ENCODE measurements at places on chromosomes 3 and 15.

GRCh38 chr15:42502477-42502876 lies 7.0 kb downstream of the SNAP23 start:
- no peak for DNase-seq

DNA sequence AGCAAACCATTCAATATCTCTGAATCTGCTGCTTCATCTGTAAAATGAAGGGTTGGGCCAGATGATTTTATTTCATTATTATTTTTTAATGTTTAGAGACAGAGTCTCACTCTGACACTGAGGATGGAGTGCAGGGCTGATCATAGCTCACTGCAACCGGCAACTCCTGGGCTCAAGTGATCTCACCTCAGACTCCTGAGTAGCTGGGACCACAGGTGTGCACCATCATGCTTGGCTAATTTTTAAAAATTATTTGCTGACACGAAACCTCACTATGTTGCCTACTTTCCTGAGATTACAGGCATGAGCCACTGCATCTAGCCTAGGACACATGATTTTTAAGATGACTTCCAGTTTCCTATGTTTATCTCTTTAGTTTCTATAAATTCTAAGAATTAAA lies 105.8 kb downstream of the P3H2 start:
- no peak for DNase-seq

DNA sequence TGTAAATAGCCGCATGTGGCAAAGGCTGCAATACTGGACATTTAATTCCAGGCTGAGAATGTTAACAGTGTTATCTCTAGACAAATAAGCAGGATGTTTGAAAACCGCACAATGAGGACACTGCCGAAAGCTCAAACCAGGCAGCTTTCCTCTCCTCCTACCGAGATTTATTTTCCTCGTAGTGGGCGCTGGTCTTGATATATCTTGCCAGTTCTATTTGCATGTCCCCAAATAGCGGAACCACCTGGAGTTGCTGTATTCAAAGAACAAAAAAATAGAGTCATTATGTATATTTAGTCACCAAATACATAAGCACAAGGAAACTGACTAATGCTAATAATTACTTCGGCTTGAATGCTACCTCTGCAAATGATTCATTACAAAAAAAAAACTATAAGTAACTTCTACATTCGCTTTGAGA lies 46.5 kb downstream of the CYFIP1 start:
- DNase-seq: no peak

DNA sequence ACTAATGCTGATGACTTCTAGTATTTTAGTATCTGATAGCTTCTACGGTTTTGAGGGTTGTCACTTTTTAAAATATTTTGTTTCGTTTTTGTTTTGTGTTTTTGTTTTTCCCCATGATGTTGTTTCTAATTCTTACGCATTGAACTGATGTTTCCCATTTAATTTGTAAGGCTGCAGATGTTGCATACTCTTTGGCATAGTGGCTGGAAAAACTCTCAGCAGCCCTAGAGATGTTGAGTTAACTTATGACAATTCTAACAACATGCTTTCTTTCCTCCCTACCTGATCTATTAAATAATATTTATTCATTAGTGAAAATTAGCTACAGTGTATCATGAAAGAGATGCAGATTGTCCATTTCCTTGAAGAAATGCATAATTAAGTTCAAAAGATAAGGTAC lies 559.3 kb upstream of the GRM7 start:
- DNase-seq: no peak

- no peak for DNase-seq
Observed at GRCh38 chr3:57436195-57436761, 107.9 kb downstream of the DNAH12 start.

DNA sequence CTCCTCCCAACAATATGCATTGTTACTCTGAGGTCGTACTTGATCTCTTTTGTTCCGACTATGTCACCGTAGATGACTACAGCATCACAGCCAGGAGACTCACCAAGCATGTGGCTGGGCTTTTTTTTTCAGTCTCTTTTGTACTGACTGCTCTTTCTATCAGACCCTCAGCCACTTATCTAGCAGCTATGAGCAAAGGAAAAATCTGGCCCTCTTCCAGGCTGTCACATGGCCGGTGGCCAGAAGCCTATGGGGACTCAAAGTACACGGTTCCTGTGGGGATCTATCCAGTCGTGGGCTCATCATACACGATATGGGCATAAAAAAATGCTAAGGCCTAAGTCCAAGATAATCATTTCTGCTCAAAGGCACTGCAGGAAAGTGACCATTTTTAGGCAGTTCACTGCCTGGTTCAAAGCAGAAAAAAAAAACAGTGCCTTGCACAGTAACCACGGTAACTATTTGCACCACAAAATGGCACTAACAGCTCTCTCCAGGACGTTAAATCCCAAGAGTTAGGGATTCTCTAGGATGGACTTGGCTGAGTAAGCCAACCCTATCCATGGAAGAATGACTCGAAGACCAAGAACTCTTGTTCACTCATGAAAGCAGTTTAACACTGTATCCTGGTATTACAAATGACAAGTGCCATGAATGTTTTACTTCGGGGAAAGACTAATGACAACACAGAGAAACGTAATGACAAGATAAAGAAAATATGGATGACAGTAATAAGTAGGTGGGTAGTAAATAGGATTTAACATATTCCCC lies 50.3 kb downstream of the SHQ1 start:
- DNase-seq: no peak

- no peak for DNase-seq
Observed at GRCh38 chr15:100115066-100115710, 226.6 kb downstream of the ADAMTS17 start.

GRCh38 chr3:176692199-176692965 lies 504.9 kb downstream of the TBL1XR1 start:
- DNase-seq: no peak

GRCh38 chr15:65328506-65329287 lies 24.2 kb downstream of the RNU5B-1 start:
- no peak for DNase-seq

- DNase-seq: no peak
Observed at GRCh38 chr3:117786349-117786748, 1076.8 kb downstream of the TUSC7 start.

GRCh38 chr3:22475665-22476240 lies 724.7 kb upstream of the ZNF385D start:
- no peak for DNase-seq

- DNase-seq: no peak
Observed at GRCh38 chr15:99433026-99433756, 132.6 kb upstream of the MEF2A start.

DNA sequence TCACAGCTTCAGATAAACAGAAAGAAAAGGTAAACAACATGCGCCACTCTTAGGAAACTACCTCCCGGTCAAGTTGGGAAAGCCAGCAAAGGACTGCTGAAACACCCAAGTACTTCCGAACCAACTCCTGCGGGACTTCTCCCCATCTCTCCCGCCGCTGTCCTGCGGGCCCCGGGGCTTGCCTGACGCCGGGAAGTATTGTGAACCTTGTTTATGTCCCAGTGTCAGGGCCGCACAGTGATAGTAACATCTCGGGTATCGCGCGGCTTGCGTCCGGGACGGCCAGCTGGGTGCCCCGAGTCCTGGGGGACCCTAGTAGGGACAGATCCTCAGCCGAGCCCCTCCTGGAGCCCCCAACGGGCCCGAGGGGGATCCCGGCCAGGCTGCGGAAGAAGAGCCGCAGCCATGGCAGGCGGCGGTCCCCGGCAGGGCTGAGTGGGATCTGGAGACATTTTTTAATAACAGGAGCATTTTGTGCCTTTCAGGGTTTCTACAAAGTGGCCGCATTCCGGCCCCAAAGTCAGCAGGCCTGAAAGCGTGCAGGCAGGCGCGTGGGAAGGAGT lies 756 bp downstream of the CLPX start:
- DNase-seq: no peak

GRCh38 chr15:78207641-78208340 lies 26.6 kb downstream of the ACSBG1 start:
- DNase-seq: no peak

GRCh38 chr3:50068134-50068533 lies 20.6 kb upstream of the RBM5 start:
- DNase-seq: no peak

DNA sequence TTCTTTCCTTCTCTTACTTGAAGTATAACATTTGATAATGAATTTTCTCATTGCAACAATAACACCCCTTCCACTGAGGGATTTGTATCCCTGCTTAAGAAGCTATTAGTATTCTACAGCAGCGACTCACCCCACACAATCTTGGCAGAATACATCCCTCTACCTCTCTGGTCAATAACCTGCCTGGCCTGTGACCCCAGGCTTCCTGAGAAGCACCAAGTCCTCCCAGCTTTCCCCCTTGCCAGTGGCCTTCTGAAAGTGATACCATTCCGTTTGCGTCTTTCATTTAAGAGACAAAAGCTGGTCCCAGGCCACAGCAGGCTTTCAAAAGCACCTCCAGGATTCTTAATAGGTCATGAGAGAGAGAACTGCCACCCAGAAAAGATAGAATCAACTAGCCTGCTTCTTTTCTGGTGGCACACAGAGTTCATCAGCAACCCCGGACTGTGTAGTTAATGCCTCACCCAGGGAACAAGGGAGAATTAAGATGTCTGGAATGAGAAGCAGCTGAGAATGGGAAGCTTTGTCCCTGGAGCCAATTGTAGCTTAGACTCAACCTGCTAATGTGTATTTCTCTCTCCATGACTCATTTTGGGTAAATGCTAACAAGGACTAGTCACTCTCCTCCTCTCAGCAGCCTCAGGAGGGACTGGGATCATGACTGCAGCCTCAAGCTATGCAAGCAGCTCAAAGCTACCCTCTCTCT lies 101.0 kb upstream of the CPNE4 start:
- DNase-seq: no peak

DNA sequence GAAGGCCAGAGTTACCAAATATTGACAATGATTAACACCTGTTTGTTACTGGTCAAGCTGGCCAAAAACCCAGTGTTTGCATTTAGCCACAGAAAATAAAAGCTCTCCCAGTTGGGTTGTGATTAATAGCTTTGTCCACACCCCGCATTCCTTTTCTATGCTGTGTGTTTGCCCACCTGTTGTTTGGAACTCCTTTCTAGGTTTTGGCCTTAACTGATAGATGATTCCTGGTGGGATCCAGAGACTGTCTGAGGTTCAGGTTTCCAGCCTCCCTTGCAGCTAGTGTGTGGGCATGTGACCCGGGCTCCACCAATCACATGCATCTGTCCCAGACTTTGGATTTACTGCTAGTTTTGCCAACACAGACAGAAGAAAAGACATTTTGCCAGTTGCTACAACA lies 83.8 kb downstream of the PTPRG start:
- no peak for DNase-seq

GRCh38 chr15:67792250-67792942 lies 32.9 kb upstream of the SKOR1 start:
- DNase-seq: no peak

DNA sequence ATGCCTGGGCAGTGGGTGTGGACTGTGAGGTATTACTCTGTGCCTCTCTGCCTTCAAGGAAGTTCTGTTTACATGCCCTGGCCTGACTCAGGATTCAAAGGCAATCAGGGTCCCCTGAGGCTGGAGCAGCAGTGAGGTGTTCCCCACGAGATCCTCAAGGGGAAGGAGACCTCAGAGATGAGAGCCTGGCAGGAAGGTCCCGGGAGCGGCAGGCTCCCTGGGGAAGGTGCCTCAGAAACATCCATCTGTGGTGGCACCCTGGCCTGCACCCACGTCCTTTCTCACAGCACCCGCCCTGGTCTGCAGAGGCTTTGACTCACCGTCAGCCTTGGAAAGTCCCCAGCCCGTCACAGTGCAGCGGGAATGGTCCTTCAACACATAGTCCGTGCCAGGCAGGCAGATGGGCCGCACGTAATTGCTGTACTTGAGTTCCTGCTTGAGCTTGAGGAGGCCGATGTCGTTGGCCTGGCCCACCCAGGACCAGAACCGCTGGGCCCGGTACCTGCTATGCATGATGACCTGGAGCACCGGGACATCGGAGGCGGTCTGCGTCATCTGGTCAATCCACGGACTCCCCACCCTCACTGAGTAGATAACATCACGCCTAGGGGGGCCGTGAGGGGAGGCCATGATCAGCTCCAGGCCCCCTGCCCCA lies 3.6 kb downstream of the PRSS50 start:
- no peak for DNase-seq

GRCh38 chr15:64288577-64288976 lies 67.4 kb downstream of the CSNK1G1 start:
- no peak for DNase-seq

GRCh38 chr15:52159645-52160044 lies 31.5 kb downstream of the GNB5 start:
- no peak for DNase-seq

DNA sequence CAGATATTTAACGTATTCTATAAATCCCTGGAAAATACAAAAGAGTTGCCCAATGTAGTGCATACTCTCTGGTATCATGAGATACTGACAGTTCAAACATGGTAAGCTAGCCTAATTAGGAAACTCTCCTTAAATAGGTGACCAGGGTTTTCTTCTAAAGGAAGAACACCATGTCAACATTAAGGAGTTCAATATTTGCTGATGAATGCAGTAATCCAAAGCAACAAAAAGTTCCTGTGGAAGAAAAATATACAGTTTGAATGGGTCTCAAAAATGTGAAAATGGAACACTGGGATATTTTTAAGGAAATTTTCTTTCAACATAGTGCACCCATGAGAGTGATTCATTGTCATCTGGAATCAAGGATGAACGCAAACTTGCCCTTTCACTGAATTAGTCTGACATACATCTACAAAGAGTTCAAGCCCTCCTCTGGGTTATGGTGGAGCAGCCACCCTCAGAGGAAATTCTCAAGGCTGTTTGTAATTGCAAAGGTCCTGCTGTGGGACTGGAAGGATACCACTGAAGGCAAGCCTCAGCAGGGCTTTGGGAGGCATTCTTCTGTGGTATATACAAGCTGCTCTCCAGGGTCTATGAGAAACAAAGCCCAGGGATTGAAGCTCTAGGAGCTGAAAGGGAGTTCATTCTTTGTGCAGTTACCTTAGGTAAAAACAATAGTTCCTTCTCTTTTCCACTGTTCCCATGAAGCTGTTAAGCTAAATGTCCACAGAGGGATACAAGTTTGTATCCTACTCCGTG lies 700.3 kb downstream of the TUSC7 start:
- no peak for DNase-seq

DNA sequence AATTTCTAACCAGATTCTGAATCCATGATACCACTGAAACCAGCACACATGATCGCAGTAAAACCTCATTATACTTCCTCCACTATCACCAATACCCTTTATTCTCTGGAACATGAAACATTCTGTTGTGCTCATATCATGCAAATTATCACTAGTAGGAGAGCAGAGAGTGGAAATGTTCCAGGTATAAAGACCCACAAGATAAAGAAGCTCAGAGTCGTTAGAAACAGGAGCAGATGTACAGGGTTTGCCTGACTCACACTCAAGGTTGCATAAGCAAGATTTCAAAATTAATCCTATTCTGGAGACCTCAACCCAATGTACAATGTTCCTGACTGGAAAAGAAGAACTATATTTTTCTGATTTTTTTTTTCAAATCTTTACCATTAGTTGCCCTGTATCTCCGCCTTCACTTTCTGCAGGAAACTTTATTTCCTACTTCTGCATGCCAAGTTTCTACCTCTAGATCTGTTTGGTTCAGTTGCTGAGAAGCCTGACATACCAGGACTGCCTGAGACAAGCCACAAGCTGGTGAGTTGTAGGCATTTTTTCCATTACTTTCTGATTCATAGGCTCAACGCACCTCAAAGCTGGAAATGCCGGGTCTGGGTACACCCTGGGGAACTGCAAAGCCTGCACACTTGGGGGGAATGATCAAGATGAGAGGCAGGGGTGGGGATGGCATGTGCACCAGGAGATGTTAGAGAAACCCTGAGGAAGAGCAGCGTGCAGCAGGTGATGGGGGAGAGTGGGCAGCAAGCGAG lies at the start of gene CCR2:
TSS of gene CCR2 (plus strand) at position 465 of the 764 bp plus-strand sequence. CDS start 3,417 bp downstream, outside the sequence.
- DNase-seq: no peak
